ENCODE measurements at places on chromosomes 2 and 18.

- H3K4me3 ChIP-seq, result no peak overlapping the region
- no peaks in the 10 kb centered on the region for H3K27me3 ChIP-seq
Measured at GRCh38 chr2:65545837-65546805, 113.7 kb upstream of the SPRED2 start.

DNA sequence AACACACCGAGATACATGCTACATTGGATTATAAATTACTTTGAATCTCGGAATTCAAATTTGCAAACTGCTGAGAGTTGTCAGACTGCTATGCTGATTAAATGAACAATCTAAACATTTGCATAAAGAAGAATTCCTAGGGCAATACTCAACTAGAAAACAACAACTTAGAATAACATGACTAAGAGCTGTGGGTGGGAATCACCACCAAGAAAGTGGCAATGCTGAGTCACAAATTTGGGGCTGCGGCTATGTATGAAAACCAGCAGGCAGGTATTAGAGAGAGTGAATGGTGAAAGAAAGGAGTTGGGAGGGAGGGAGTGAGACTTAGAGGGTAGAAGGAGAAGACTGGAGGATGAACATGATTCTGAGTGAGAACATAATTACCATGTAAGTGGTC, 559.5 kb downstream of the PIK3C3 start:
- H3K4me1 ChIP-seq, result no peaks in the 10 kb centered on the region
- H3K27ac ChIP-seq, result no peak overlapping the region
- H3K36me3 ChIP-seq, result no peaks in the 10 kb centered on the region
- no peak for DNase-seq

GRCh38 chr2:24087032-24087431, 2.4 kb upstream of the TP53I3 start:
- H3K36me3 ChIP-seq, result peaks cover 4% of the 10 kb centered on the region
- H3K27ac ChIP-seq, result no peak overlapping the region
- no peak overlapping the region for H3K4me3 ChIP-seq
- H3K27me3 ChIP-seq, result no peaks in the 10 kb centered on the region

DNA sequence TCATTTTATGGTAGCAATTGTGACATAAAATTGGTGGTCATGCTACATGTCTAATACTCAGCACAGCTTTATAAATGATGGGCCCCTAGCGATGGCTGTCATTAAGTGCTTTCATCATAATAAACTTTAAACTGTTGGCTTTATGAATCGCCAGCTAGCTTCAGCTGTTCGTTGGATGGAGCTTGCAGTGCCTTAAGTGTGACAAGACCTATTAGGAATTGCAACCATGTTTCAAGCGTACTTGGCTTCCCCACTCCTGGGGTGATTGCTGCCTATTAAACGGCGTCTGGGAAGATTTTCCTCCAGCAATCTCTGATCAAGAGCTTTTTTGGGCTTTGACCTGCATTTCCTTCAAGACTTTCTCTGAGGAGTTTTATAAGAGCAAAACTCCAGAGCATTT, 164.5 kb upstream of the SIX3 start:
- DNase-seq, result no peak
- H3K27me3 ChIP-seq, result no peaks in the 10 kb centered on the region
- no peaks in the 10 kb centered on the region for H3K36me3 ChIP-seq
- H3K27ac ChIP-seq, result no peak overlapping the region
- H3K4me1 ChIP-seq, result no peaks in the 10 kb centered on the region

DNA sequence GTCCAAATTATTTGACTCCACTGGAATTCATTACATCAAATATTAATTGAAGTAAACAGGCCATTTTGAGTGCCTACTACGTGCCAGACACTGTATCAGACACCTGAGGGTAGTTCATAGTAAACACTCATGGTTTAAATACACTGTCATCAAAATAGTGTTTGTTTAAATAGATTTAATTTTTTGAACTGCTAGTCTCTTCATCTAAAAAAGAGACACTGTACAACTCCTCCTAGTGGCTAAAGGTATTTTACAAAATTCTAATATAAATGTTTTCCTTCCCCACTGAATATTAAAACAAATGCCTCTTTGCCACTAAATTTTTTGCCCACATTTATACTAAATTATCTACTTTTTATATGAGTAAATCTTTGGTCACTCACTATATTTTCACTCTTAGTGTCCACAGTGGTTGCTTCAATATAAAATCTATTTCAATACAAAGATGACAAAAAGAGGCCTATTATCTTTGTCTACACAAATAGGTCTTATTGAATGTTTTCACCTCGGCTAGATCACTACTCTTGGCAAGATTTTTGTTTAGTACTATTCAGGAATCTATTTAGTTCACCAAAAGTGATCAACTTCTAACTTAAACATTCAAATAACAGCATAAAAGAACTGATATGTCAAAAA, 122.1 kb downstream of the TMEM247 start:
- no peaks in the 10 kb centered on the region for H3K36me3 ChIP-seq
- no peak overlapping the region for H3K27ac ChIP-seq
- DNase-seq, result no peak

DNA sequence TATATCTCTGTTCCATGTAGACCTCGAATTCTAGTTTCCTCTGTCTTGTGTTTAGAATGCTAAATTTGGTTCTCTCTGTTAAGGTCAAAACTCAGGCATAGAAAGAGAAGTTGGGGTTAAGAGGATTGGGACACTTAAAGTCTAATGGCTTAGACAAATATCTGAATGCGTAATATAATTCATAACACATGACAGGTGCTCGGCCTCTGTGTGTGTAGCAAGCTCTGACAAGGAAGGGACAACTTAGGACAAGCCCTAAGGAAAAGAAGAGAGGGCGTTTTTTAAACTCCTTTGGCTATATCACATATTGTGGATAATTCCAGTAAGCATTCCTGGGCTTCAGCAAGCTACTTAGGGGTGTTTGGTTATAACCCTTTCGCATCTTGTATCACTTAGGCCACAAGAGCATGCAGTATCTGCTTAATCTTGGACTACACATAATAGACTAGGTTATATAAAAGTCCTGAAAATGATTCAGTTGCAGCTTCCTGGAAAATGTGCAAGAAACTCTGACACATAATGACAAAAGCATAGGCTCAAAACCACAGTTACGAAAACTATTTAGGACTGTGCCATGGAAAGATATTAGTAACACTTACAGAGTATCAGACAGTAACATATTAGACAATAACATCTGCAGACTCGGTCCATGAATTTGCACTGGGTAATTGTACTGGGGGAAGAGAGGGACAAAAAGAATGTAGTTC, 16.1 kb upstream of the CREB1 start:
- H3K36me3 ChIP-seq, result no peaks in the 10 kb centered on the region
- no peaks in the 10 kb centered on the region for H3K27me3 ChIP-seq
- no peak overlapping the region for H3K4me3 ChIP-seq
- no peaks in the 10 kb centered on the region for H3K4me1 ChIP-seq
- no peak for DNase-seq
- no peak overlapping the region for H3K27ac ChIP-seq

GRCh38 chr18:58958628-58959027, 94.0 kb downstream of the ZNF532 start:
- no peak overlapping the region for H3K27ac ChIP-seq
- H3K36me3 ChIP-seq, result no peaks in the 10 kb centered on the region

DNA sequence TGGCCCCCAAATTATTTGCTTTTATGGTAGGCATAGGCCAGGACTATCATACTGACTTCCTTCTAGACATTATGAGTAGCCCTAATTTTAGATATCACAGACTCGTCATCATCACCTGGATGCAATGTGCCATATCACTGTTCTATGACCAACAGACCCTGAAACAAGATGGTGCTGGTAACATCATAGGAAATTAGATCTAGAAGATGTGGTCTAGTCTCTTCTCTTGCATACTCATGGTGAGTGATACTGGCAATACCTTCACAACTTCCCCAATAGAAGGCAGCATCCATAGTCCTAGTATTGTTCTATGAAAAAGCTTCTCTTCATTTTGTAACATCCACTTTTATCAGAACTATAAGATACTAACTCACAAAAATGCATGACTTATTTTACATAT, 116.3 kb upstream of the ITGA4 start:
- no peak overlapping the region for H3K27ac ChIP-seq
- H3K4me3 ChIP-seq, result no peak overlapping the region
- H3K4me1 ChIP-seq, result no peaks in the 10 kb centered on the region
- no peaks in the 10 kb centered on the region for H3K27me3 ChIP-seq
- no peaks in the 10 kb centered on the region for H3K36me3 ChIP-seq
- DNase-seq, result no peak

DNA sequence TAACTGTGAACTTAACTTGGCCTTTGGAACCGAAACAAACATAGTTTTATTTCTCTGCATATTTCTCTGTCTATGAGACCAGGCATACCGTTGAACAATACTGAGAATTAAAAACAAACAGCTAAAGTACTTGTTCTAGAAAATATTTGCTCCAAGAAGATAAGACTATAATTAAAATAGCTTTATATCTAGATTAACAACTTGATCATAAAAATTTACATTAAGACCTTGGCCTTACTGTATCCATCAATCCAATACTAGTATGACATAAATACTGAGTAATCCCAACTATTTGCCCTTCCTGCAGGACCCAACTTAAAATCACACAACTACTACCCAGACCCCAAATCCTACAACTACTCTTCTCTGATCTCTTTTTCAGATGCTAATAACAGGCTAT, 260.9 kb downstream of the RIT2 start:
- H3K4me3 ChIP-seq, result no peak overlapping the region
- H3K27ac ChIP-seq, result no peak overlapping the region
- H3K27me3 ChIP-seq, result no peaks in the 10 kb centered on the region
- no peak for DNase-seq

DNA sequence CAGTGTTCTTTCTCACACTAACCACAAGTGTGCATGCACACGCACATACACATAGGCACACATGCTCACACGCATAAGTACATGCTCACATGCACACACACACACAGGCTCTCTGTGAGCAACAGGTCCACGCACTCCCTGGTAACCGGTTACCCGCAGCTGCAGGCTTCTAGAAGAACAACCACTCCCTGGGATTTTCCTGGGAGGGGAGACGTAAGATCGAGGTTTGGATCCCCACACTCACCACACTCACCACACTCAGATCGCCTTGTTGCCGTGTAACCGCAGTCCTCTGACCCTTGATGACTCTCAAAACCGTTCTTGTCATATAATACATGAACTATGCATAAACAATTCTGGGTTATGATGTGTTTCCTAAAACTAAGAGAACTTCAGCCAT, 42.2 kb downstream of the TTC32 start:
- H3K4me3 ChIP-seq, result no peak overlapping the region
- no peaks in the 10 kb centered on the region for H3K27me3 ChIP-seq
- no peak overlapping the region for H3K27ac ChIP-seq
- H3K36me3 ChIP-seq, result no peaks in the 10 kb centered on the region

DNA sequence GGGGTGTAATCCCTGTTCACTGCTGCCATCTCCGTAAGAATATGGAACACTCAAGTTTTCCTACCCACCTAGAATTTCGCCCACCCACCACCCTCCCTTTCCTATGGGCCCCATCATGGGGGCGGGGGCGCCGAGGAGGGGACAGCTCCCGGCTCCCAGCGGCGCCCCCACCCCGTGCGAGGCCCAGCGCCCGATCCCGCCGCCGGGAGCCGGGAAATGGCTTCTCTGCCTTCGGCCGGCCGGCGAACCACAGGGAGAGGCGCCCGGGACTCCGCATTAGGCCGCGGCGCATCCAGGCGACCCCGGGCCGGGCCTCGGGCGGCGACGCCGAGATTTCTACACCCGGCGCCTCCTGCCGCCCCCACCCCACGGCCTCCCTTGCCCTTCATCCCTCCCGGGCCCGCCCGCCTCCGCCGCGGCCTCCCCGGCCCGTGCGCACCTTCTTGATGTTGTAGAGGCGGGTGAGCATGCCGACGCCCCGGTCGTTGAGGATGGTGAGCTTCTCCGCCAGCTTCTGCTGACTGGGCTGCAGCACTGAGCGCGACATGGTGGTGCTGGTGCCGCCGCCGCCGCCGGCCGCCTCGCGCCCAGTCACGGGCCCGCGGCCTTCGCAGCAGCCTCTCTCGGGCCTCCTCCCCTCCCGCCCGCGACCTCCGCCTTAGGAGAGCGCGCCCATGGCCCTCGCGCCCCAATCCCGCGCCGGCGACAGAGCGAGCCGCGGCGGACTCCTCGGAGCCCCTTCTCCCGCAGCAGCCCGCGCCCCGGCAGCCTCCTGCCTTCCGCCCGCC, 510 bp downstream of the NCKAP1 start:
- DNase-seq, result peak; percentile 51
- H3K36me3 ChIP-seq, result no peaks in the 10 kb centered on the region
- peak overlapping the region; percentile 97 for H3K27ac ChIP-seq
- H3K4me3 ChIP-seq, result peak overlapping the region; percentile 75
- peaks cover 46% of the 10 kb centered on the region for H3K4me1 ChIP-seq

- H3K27me3 ChIP-seq, result no peaks in the 10 kb centered on the region
- H3K36me3 ChIP-seq, result no peaks in the 10 kb centered on the region
- no peaks in the 10 kb centered on the region for H3K4me1 ChIP-seq
Measured at GRCh38 chr2:101348883-101349282, 38.4 kb downstream of the CREG2 start.

Data from heart right ventricle (tissue), 16 donors.